Activated CD8-positive, alpha-beta memory T cell treated with anti-CD3 and anti-CD28 coated beads for 48 hours (primary cell): ENCODE measurements at places on chromosomes 13 and 19.

GRCh38 chr19:14674764-14675163, at the start of gene ADGRE3:
Gene ADGRE3, minus strand, starts transcription at chr19:14674844. Its CDS starts 74 bp downstream, at chr19:14674770.
- no peak for DNase-seq

GRCh38 chr13:103062079-103062478, 4.1 kb downstream of the SLC10A2 start:
- DNase-seq = no peak

DNA sequence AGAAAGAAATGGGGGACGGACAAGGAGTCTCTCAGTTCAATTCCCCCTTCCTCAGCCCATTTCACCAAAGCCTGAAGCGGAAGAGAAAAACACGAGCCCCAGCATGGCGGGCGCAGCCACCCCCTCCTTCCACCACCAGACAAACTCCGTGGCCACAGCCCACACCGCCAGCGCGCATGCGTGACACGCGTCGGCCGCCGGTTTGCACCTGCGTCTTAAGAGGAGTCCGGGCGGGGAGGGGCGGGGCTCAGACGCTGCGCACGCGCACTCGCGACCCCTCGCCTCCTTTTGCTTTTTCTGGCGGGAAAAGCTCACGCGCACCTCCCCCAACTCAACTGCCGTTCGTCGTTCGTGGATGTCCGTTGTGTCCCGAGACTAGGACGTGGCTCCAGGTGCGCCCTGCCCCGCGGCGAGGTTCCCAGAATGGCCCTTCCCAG, at the start of gene KASH5:
TSS of gene KASH5 (plus strand) at position 314 of the 437 bp plus-strand sequence. CDS start 2,635 bp downstream, outside the sequence.
- DNase-seq = peak; percentile 57

DNA sequence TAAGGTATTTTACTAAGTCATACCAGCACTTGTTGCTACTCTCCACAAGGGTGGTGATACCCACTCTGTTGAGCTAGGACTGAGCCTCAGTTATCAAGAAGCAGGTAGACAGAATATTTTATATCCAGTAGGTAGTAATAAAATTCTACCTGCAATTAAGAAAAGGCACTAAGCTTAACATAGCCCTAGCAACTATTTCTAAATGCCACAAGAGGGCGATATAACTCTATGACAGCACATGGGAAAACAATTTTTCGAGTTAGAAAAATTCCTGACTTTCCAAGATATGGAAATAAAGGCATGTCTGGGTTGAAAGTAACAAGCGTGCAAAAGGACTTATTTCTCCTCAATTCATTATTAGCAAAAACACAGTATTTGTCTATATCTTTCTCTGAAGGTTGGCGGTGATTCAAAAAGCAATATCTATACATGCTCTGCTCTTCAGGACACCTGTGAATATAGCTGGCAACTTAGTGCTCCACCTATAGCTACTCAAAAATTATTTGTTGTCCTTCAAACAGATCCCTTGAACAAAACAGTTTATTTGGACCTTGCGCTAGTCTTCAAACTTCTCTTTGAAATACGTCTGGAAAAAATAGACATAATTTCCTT, 14.7 kb downstream of the CCDC169 start:
- DNase-seq = no peak

DNA sequence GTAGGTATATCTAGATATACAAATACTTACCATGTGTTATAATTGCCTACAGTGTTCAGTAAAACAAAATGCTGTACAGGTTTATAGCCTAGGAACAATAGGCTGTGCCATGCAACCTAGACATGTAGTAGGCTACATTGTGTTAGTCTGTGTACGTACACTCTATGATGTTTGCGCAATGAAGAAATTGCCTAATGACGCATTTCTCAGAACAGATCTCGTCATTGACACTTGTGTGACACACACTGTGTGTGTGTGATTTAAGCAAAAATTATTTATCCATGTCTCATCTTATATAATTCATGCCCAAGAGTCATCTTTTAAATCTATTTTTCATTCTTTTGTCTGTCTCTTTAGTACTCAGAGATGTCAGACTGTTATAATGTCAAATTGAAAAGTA, 1888.8 kb upstream of the PCDH20 start:
- no peak for DNase-seq

GRCh38 chr13:27176470-27177410, 5.1 kb upstream of the USP12 start:
- no peak for DNase-seq

DNA sequence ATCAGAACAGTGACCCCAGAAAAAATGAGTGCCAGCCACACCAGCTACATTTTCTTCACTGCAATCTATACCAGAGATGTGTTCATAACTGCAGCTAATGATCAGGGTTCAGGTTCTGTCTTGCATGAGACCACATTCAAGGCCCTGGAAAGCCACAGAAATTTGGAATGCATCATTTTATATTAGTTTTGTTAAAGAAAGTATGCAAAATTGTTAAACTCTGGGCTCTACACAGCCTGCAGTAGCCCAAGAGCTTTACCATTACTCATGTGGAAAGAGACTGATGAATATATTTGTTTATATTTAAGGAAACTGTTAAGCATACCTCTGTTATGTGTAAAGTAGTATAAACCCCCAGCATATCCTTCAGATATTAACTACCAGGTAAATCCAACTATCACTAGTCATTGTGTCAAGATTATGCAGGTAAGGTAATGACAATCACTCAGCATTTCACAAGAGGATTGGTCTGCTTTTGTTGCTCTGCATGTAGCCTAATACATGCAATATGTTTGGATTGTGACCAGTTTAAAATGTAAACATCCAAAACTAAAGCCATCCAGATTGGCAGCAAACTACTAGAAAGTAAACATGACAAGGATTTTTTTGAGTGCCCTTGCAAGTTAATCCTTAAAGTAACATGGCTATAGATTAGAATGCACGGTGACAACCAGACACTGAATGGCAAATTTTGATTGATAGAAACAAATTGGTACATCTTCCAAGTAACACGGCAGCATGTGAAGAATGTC, 429.1 kb upstream of the ARGLU1 start:
- no peak for DNase-seq

GRCh38 chr19:3586127-3586626, 899 bp downstream of the GIPC3 start:
- DNase-seq = no peak

- DNase-seq = peak; percentile 29
Observed at GRCh38 chr13:108915634-108916512, 286.5 kb downstream of the MYO16 start.

DNA sequence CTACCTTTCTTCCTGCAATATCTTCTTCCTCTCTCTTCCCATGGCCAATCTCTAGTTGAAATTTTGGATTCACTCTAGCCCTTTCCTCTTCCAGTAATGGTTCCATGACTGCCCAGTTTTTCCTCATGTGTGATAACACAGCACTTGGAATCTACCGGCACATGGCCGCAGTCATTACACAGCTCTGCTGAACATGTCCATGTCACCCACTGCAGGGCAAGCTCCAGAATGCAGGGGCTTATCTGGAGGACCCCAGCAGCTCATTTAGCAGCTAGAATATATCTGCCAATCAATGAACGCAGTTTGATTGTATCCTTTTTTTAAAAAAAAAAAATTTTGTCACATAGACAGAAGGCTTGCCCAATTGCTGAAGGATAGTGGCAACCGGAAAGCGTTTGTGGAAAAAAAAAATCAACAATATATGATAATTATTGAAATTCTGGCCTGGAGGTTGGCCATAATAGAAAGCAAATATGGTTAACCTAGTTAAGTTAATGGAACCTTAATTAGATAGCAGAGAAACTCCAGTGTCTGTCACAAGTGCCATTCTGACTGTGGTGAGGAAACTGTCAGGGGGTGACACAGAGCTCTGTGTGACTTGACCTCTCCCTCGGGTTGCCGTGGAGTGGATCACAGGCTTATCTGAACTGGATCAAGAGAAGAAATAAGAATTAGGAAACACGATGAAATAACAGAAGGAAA, 426.7 kb downstream of the LIG4 start:
- DNase-seq = no peak

DNA sequence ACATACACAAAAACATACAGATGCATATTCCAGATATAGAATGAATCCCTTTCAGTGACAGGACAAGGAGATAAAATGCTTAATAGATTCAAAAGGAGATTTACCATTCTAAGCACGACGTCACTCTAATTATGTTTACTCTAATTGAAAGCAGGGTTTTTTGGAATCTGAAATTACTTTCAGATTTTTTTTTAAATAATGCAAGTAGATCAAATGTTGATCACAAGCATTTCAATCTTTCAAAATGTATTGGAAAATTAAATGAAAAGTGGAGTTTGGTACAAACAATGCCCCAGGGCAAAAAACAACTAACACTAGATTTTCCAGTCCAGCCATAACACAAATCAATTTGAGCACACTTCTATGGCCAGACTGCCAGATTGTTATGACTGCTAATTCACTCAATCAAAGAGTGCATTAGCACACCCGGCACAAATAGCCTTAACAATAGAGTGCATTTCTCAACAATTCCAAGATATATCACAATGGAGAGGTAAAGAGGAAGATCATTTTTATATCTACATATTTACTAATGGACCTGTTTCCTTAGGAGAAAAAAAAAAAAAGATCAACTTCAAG, 4.3 kb upstream of the DACH1 start:
- no peak for DNase-seq

DNA sequence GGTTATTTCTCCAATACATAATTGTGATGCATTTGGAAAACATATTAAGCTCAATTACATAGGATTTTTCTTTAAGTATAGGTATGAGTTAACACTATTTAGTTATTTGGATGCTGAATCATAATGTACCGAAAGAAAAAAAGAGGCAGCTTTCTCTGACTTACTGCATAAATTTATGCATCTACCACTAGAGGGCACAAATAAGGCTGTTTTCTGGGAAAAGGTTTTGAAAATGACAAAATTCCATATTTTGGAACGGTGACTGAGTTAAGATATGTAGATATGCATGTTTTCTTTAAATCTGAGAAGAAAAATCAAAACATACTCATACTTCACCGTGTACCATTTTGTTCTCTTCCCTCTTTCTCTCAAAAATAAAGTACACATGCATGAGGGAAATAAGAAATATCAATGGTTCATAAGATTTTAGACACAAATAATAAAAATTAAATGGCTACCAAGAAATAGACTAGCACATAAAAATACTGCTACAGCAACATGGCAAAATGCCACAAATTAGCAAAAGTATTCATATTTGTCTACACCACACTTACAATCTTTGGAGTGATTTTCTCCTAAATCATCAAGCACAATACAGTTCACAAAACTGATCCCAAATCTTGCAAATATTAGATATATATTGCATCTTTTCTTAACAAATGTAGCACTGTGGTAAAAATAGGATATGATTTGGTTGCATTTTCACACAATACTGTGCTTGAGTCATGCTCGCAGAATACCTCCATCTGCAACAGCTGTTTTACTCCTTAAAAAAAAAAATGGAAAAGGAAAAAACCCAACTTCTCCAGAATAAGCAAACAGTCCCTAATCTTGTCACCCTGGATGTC, 260.0 kb downstream of the FGF14 start:
- no peak for DNase-seq

DNA sequence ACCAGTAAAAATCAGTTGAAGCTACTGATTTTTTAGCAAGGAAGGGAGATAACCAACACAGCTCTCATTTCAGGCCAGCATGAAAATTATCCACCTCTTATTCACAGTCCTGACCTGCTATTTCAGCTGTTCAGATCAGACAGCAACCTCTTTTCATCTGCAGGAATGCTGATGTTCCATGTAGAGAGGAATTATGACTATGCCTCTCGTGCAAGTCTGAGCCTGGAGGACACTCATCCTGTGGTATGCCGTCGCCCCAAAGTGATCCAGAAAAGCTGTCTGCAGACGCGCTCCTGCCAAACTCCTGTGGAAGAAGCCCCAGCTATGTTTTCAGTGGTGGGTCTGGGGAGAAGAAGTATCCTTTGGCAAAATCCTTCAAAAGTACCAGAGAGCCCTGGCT, 563.5 kb upstream of the SLITRK1 start:
- DNase-seq = no peak

- DNase-seq = no peak
Observed at GRCh38 chr19:4911314-4911713, 2.0 kb downstream of the UHRF1 start.

GRCh38 chr13:100394005-100394695, 194.4 kb downstream of the GGACT start:
- DNase-seq = no peak
